ENCODE measurements at places on chromosomes 4 and X. TPM values are rescaled to one million over a fixed set of nuclear protein-coding genes. Genes with fewer than 3 reads are reported as not detected.

UGT2A1 gene
- total RNA-seq, result not detected

DUSP21 gene
- total RNA-seq, result not detected

SMIM31 gene
- not detected for total RNA-seq

GC gene
- not detected for total RNA-seq

EFNB1 gene
- 78.9 TPM for total RNA-seq

YIPF6 gene
- 37.1 TPM for total RNA-seq

RBMX gene
- total RNA-seq, result 105 TPM

ANKRD17 gene
- total RNA-seq, result 65.8 TPM

CENPVL1 gene
- not detected for total RNA-seq

STATH gene
- not detected for total RNA-seq

DUX4 gene
- total RNA-seq, result not detected

PCDH10 gene
- total RNA-seq, result 0.06 TPM

TBX22 gene
- not detected for total RNA-seq

AMER1 gene
- 3.4 TPM for total RNA-seq

CPZ gene
- 9.7 TPM for total RNA-seq

ANTXR2 gene
- total RNA-seq, result 197 TPM

TMSB15A gene
- total RNA-seq, result not detected

AR gene
- total RNA-seq, result 19.3 TPM

CXXC4 gene
- total RNA-seq, result 1.1 TPM

SASH3 gene
- total RNA-seq, result 24.3 TPM

SMR3B gene
- not detected for total RNA-seq

CYBB gene
- 77.0 TPM for total RNA-seq

EIF2S3 gene
- total RNA-seq, result 143 TPM

CCKAR gene
- total RNA-seq, result not detected

GABRG1 gene
- 0.16 TPM for total RNA-seq

TEX11 gene
- total RNA-seq, result not detected

TSR2 gene
- total RNA-seq, result 31.4 TPM

FRMPD3 gene
- 0.13 TPM for total RNA-seq

MAGEC3 gene
- total RNA-seq, result not detected

PCYT1B gene
- total RNA-seq, result 0.10 TPM

FAM241A gene
- total RNA-seq, result 23.2 TPM

PDE6B gene
- total RNA-seq, result 2.9 TPM

DGAT2L6 gene
- not detected for total RNA-seq

LRP2BP gene
- 0.64 TPM for total RNA-seq

VCX3A gene
- total RNA-seq, result not detected

MAGEA2B gene
- not detected for total RNA-seq

ADAMTS3 gene
- total RNA-seq, result 2.1 TPM

GAGE12H gene
- total RNA-seq, result not detected

CYSLTR1 gene
- 4.7 TPM for total RNA-seq

MGAT4D gene
- total RNA-seq, result not detected

FRAS1 gene
- total RNA-seq, result 4.3 TPM

RHOXF1 gene
- total RNA-seq, result 1.2 TPM

AFM gene
- total RNA-seq, result not detected

TLR3 gene
- total RNA-seq, result 10.9 TPM

RBPJ gene
- 112 TPM for total RNA-seq

TREX2 gene
- 0.80 TPM for total RNA-seq

CT45A2 gene
- not detected for total RNA-seq

POU3F4 gene
- not detected for total RNA-seq

UGT2B10 gene
- not detected for total RNA-seq

MAML3 gene
- 7.3 TPM for total RNA-seq

AGTR2 gene
- total RNA-seq, result not detected

DCAF8L2 gene
- not detected for total RNA-seq

SORCS2 gene
- 1.9 TPM for total RNA-seq

RNF128 gene
- 0.55 TPM for total RNA-seq

USP17L27 gene
- not detected for total RNA-seq

VCX gene
- total RNA-seq, result not detected

TDO2 gene
- not detected for total RNA-seq

FRMD7 gene
- not detected for total RNA-seq

Measured in mesenteric fat pad (tissue), 1 donor.